Ascending aorta (tissue), 2 donors: ENCODE measurements at places on chromosomes 16 and 17.
A peak's percentile ranks its signal among the peaks of the same experiment; 100 is the strongest.

- DNase-seq = no peak
Measured at GRCh38 chr16:52114379-52114778, 432.6 kb downstream of the TOX3 start.

GRCh38 chr16:89971495-89972243 is 23.1 kb downstream of the DEF8 start:
- no peak for DNase-seq

- DNase-seq = no peak
Measured at GRCh38 chr16:53085931-53086421, 31.2 kb downstream of the CHD9 start.

DNA sequence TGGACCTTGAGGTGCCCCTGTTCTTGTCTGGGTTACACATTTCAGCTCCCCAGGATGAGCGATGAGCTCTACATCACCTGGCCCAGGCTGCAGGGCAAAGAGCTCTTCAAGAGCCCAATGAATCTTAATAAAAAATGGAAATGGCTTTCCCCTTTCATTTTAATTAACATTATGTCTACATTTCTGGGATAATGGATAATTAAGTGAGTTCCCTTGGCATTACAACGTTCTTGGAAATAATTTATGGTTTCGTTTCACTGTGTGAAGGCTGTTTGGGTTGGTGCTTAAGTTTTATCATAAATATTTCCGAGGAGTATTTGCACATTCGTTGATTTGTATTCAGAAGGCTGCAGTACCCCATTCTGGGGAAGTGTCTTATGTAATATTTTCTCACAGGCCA is 678.3 kb upstream of the EEF2KMT start:
- DNase-seq = no peak

DNA sequence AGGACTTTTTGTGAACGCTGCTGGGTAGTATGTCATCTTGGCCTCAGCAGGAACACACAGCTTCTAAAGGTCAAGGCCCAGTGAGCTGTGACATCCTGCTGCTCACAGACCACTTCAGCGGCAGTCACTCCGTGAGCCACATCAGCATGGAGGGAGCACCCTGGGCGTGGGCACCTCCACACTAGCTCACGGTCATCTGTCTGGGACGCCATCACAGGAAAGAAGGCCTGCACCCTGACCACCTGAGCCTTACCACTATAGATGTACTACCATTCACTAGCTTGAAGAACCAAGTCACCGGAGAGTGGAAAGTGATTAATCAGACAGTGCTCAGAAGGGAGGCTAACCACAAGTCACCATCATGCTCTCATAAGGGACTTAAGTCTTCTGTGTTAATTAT is 3.3 kb downstream of the AXIN1 start:
- DNase-seq = no peak

DNA sequence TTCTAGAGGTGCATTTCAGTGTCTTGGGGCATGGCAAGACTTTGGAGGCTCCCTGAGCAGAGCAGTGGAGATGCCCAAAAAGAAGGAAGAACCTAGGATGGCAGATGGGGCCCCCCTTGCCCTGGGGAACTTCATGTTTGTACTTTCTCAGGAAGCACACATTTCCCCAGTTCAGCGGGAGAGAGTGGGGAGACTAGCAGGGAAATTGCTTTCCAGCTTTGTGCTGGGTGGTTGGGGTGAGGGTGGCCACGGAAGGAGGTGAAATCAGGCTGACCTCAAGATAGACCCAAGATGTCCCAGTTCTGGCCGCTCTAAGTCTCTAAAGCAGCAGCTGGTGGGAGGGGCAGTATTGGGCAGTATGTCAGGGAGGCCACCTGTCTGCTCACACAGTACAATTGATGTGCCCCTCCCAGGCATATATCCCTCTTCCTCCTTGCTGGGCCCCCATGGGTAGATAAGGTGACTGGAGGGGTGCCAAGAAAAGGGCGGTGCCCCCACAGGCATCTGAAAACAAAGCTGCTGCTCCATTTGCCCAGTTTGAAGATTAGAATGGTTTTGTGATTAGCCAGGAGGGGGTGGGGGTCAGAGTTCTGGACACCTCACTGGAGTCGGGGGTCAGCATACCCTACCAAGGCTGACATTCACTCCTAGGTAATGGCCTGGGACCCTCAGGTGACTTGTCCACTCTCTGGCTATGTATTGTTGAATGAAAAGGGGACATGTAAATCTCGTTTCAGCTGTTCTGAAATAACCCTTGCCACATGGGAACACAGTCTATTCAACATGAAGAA is 17.1 kb upstream of the NAGLU start:
- no peak for DNase-seq

- no peak for DNase-seq
Measured at GRCh38 chr17:70484496-70484895, 315.2 kb downstream of the KCNJ2 start.

DNA sequence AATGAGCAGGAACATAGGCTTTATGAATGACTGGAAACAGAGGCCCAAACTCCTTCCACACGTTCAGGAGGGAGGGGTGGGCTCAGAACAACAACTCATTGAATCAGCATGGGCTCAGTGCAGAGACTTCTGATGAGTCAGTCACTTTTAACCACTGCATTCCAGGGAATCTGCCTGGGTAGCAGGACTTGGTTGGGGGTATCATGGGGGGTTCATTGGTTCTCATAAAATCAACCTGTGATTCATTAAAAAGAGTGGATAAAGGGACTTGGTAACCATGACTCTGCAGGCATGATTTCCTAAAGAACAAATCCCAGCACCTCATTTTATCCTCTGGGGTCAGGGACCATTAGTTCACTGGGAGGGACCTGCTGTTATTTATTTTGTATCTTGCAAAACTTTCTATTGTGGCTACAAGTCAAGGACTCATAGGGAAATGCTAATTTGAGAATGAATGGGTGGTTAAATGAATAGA is 13.8 kb downstream of the ITGB3 start:
- no peak for DNase-seq

DNA sequence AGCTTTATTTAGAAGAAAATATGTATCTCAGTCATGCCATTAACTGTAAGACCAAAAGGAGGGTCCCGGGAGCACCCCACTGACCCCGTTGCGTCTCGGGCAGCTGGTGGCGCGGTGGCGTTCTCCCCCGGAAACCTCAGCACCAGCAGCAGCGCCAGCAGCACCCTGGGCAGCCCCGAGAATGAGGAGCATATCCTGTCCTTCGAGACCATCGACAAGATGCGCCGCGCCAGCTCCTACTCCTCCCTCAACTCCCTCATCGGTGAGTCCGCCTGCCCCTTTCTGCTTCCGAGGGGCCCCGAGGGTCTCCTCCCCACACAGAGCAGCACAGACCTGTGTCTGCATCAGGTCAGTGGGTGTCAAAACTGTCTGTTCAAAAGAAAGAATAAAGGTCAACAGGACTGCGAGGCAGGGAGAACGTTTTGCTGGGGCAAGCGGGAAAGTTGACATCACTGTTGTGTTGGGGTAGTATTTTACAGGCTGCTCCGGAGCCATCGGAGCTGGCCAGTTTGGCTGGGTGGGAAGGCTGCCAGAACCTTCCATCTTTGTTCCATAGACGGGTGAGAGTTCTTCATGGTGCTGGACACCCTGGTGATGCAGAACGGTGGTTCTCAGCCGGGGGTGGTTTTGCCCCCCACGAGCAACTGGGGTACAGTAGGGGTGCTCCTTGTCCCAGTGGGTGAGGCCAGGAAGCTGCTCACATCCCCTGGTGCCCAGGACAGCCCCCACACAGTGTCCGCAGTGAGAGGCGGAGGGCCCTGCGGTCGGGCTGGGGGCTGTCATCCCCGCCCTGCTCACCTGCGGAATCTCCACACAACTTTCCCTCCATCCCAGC is 97.8 kb upstream of the CHMP6 start:
- DNase-seq = no peak

GRCh38 chr17:78970834-78971755 is 8.6 kb downstream of the LGALS3BP start:
- peak; percentile 28 for DNase-seq

DNA sequence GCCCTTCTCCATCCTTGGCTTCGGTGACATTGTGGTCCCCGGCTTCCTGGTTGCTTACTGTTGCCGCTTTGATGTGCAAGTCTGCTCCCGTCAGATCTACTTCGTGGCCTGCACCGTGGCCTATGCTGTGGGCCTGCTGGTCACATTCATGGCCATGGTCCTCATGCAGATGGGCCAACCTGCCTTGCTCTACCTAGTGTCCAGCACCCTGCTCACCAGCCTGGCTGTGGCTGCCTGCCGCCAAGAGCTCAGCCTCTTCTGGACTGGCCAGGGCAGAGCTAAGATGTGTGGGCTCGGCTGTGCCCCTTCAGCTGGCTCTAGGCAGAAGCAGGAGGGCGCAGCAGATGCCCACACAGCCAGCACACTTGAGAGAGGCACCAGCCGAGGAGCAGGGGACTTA is 1.5 kb downstream of the SPPL2C start:
- DNase-seq = no peak

GRCh38 chr17:50181144-50181543 is 15.3 kb downstream of the SGCA start:
- DNase-seq = no peak

- no peak for DNase-seq
Measured at GRCh38 chr17:32917081-32917480, 10.9 kb upstream of the TMEM98 start.

DNA sequence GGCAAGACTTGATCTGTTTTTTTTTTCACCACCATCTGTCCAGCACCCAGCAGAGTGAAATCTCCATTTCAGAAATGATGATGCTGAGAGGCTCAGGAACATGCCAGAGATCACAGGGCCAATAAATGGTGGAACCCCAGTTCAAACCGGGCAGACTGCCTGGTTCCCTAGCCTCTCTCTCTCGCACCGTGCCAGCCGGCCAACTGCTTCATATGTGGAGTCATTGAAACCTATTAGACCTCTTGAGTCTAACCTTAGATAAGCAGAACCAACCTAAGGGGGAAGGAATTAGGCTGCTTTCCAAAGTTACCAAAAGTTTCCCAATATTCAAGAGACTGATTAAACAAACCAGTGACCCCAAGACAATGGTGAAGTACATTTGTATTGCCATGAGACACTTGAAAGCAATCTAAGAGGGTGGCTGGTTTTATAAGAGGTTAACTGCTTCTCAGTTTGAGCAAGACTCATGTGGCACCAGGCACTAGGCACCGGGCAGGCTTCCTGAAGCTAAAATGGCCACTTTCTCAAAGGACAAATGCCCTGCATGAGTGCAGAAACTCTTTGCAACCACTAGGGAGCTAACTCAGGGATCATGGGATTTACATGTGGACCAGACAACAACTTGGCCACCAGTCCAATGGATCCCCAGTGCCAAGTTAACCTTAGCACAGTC is 18.4 kb downstream of the TOX3 start:
- DNase-seq = no peak

- DNase-seq = no peak
Measured at GRCh38 chr16:58024486-58025350, 836 bp upstream of the MMP15 start.

DNA sequence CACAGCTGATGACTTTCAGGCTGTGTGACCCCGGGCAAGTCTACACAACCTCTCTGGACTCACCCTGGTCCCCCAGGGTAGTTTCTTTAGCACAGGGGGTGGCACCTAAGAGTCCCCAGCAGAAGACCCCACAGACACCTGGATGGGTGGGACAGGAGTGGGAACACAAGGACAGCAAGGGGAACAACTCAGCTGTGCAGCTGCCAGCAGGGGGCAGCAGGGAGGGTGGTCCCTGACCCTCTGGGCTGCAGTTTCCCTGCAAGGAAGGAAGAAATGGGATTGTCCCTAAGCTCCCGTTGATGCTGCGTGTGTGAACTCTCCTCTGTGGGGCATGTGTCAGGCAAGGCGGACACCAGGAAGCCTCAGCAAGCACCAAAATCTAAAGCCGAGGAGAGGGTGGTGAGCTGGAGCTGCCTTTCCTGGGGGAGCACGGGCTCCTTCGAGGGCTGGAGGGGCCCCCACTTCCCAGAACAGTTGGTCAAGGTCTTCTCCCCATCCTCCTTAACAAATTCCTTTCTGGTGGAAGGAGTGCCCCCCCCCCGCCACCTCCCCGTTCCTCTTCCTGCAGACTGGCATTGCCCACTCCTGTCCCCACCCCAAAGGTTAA is 24.1 kb upstream of the CDH5 start:
- no peak for DNase-seq

- DNase-seq = no peak
Measured at GRCh38 chr16:2026461-2027023, at the start of gene NHERF2. Gene NHERF2, plus strand, starts transcription at chr16:2026902. Its CDS starts 104 bp downstream, at chr16:2027006.

DNA sequence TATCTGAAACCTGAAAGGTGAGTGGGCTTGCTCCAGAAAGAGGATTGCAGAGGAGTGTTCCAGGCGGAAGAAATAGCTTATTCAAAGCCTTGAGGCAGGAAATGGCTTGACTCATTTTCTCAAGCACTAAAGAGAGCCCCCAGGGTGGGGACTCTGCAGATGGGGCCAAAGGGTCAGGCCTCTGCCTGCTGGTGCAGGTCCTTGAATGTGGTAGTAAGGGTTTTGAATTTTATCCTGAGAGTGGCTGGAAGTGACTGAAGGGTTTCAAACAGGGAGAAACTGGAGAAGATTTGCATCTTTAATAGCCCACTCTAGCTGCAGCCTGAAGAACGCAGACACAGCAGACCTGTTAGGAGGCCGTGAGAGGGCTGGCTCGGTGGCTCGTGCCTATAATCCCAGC is 144.4 kb downstream of the CCT6B start:
- no peak for DNase-seq

DNA sequence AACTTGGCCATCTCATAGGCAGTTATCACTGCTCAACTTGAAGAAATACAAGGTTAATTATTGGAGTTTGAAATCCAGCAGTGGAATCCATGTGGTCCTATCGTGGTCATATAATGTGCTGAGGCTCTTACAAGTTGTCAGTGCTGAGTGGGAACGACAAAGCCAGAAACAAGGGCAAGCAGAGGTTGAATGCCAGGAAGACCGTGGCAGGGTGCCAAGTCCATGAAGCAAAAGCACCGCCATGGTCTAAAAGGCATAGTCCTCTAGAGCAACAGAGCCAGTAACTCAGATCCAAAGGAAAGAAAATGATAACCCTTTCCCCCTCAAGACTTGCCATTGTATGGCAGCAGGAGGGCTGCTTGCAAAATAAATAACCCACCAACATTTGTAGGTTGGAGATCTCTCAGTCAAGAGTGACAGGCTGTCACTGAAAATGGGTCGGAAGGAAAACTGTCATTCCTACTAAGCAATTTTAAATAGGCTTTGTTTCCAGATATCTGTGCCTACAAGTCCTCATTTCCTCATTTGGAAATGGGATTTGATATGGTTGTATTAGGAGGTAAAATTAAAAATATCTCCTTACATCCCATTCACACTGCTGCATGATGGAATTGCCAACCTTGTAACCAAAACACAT is 36.4 kb upstream of the HSBP1 start:
- no peak for DNase-seq

GRCh38 chr17:45436161-45436560 is 3.5 kb upstream of the ARHGAP27 start:
- DNase-seq = no peak

- DNase-seq = no peak
Measured at GRCh38 chr17:39740357-39741111, 2.8 kb downstream of the GRB7 start.

GRCh38 chr17:61996916-61997605 is 68.0 kb downstream of the MED13 start:
- no peak for DNase-seq

GRCh38 chr17:41393826-41394225 is 3.6 kb downstream of the KRT31 start:
- no peak for DNase-seq

- DNase-seq = no peak
Measured at GRCh38 chr17:82314727-82315605, 2.4 kb downstream of the CD7 start.
